ENCODE measurements at places on chromosomes 5 and 9. TPM values are rescaled to one million over a fixed set of nuclear protein-coding genes. Genes with fewer than 3 reads are reported as not detected.

GRCh38 chr9:89802781-89803355 lies 198.1 kb downstream of the GADD45G start:
- DNase-seq = peak; percentile 72

The TNFSF15 gene
- 0.92 TPM for polyA plus RNA-seq

GRCh38 chr9:79334711-79335110 lies 237.1 kb upstream of the TLE4 start:
- DNase-seq = no peak

DNA sequence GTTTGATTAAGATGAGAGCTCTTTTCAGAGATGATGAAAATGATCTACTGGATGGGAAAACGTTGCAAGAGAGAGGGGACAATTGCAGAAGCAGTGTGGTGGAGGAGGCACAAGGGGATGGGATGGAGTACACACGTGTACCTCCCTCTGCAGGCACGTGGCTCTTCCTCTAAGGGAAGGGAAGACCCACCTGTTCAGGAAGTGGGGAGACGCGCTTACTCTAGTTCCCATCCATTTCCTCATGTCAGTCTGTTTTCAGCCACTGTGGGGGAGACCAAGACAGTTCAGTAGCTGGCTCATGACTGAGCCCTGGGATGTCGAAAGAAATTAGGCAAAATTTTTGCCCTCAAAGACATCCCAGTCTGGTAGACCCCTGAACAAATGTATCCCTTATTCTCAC lies 619.2 kb upstream of the CLINT1 start:
- DNase-seq = no peak

The TAF11L8 gene
- not detected for polyA plus RNA-seq

- DNase-seq = no peak
These were observed 55.9 kb downstream of the C6 start for GRCh38 chr5:41157272-41157894.

GRCh38 chr5:62326302-62326701 lies 20.3 kb downstream of the KIF2A start:
- no peak for DNase-seq

DNA sequence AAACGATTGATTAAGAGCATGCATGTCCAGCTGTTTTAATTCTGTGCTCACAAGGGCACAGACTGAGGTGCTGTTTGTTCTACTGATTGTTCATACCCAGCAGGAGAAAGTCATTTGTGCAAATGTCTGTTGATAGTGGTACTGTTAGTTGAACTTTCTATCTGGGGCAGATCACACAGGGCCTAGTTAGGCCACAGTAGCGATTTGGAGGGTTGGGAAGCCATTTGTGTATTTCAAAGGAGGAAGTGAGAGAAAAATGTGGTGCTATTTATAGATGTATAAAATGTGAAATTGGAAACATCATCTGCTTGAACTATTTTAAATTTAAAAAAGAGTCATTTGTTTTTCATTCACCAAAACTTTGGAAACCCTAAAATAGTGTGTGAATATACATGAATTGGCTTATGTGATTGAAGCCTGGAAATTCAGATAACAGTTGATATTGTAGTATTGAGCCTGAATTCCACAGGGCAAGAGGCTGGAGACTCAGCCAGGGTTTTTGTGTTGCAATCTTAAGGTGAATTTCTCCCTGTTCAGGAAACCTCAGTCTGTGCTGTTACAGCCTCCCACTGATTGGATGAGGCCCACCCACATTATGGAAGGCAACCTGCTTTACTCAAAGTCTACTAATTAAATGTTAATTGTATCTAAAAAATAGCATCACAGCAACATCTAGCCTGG lies 162.0 kb upstream of the CDKN2B start:
- DNase-seq = no peak

GRCh38 chr9:124137009-124137943 lies 120.5 kb upstream of the NEK6 start:
- no peak for DNase-seq

DNA sequence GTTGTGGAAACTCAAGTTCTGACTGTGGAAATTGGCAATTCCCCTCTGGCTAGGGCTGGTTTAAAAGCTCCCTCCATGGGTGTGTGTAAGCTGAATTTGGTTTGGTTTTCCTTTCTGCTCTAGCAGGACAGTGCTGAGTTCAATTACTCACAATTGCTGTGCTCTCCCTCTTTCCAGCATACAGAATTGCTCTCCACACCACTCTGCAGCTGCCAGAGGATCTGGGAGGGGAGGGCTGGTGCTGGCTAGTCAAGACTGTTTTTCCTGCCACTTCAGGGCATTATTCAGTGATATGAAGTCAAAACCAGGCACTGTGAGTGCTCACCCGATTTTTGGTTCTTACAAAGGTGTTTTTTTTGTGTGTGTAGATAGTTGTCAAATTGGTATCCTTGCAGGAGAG lies 336.9 kb upstream of the SLC24A2 start:
- no peak for DNase-seq

DNA sequence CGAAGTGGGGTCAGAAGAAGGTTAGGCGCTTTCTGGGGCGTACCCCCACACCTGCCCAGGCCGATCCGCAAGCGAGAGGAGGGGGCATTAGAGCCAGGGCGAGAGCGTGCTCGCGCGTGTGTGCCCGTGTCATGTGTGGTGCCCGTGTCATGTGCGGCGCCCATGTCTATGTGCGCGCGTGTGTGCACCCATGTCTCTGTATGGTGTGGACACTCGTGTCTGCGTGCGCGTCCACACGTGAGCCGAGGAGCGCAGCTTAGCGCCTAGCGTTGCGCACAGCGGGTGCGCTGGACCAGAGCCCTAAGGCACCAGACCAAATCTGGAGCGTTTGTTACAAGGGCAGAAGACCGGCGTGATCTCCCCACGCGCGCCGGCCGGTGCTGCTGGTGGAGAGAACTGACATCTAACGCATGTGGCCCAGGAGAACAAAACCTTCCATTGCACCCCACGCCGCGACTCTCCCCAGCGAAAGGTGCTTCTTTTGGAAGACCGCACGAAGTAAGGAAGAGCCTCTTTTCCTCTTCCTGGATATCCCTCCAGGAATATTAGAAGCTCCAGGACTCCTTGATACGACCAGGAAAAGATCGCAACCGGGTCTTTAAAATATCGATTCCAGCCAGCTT lies 644 bp downstream of the NIM1K start:
- peak; percentile 73 for DNase-seq

- DNase-seq = no peak
These were observed 15.2 kb upstream of the RHOBTB3 start for GRCh38 chr5:95715799-95716461.

DNA sequence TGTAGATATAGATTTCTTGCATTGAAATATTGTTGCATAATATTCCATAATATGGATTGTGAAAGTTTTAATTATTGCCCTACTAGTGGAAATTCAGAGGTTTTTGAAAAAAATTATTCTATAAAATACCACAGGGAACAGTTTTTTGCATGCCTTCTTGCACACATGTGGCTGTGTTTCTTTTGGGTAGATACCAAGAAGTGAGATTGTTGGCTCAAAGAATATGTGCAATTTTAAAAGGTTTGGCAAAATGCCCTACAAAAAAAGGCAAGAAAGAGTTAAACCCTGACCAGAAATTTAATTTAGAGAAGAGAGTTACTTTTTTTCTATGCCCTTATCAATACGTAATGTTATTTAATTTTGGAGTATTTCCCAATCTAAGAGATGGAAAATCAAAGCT lies 270.8 kb upstream of the DAPK1 start:
- no peak for DNase-seq

The SPEF2 gene
- polyA plus RNA-seq = 3.6 TPM

The CNTLN gene
- polyA plus RNA-seq = 0.92 TPM

DNA sequence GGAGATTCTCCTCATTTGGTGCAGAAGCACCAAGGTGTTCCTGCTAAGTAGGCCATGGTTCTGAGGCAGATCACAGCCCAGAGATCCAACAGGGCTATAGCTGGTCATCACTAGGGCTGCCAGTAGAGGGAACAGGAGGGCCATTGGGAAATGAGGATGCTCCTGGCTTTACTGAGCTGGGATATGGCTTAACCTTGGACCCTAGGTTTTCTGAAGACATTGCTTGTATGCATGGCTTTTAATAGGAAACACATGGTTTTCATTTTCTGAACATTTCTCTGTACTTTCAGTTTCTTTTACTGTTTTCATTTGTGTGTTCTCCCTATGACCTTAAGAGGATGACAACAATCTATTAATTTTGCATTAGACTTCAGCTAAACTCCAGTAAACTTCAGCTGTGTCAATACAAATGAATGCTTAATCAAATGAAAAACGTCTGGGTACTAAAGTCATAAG lies at the start of gene IFNW1:
Gene IFNW1 (minus strand): TSS at position 406 of the 456 bp plus-strand sequence. CDS start 262 bp downstream, at position 144.
- no peak for DNase-seq

GRCh38 chr9:130531670-130532069 lies 47.7 kb upstream of the FUBP3 start:
- DNase-seq = no peak

The CCDC192 gene
- polyA plus RNA-seq = not detected

The TTC23L gene
- polyA plus RNA-seq = not detected

GRCh38 chr9:28051559-28052503 lies 478.6 kb upstream of the C9orf72 start:
- no peak for DNase-seq

DNA sequence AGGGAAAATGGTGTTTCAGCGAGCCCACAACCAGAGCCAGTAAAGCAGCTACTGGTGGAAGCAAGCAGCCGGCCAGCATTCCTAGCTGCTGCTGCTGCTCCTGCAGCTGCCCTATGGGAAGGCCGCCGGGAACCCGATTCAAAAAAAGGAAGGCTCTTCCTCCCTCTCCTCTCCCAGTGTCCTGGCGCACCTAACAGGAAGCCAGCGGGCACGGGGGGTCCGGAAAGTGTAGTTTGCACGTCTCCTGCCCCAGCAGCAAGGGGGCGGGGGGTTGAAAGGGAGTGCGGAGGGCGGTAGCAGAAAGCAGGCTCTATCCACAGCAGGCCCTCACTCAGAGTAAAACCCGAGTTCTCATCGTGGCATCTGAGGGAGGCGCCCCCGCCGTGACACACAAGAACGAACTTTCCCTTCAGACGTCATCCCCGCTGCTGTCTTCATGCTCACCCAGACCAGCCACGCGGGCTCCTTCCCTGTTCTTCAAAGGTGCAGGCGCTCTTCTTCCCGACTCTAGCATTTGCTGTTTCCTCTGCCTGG lies 16.5 kb downstream of the GRXCR2 start:
- peak; percentile 79 for DNase-seq

DNA sequence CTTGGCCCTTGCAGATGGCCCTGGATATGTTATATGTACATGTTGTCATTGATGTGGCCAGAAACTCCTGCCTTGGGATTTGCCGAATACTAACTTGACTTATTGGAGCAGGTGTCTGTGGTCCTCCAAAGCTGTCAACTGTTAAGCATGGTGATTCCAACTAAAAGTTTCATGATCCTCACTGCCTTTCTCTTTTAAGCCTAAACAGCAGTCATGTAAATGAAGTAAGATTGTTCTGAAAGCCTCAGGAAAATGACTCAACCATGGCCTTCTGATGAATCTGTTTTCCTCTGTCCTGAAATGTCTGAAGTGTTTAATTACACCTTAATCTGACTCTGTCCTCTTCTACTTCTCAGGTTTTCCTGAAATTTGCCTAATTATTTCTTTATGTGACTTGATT lies 245.0 kb downstream of the FAM114A2 start:
- no peak for DNase-seq

The BSPRY gene
- 14.4 TPM for polyA plus RNA-seq

The LYRM7 gene
- polyA plus RNA-seq = 5.7 TPM

DNA sequence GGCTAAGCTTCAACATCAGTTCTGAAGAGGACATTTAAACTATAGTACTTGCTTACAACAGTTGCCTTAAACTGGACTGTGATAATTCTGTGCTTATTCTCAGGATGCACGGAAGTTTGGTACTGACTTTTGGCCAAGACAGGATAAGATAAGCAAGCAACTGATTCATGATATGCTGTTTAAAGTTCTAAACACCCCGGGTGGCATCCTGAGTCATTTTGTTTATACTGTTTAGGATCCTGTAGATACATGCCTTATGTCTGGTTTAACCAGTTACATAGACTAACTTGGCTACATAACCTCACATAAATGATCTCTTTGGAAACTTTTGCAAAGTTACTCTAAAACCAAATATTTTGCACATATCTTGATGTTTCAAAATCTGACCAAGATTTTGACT lies 95.9 kb downstream of the CDH9 start:
- DNase-seq = no peak

DNA sequence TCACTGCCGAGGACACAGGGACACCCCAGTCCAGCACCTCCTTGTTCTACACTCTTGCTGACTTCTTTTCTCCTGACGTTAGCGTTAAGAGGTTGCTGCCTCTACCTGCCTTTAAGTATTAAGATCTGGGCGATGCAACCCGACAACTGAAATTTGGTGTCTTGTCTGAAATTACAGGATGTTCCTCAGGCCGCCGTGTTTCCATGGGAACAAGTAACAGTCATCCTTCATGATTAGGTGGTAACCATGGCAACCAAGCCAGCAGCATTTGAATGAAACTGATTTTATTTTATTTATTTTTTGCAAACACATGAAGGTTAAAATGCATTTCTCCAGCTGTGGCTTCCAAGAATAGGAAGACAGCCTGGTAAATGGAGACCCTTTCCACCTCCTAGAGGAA lies 20.8 kb downstream of the DAB2IP start:
- DNase-seq = no peak

GRCh38 chr5:135534609-135535419 lies 950 bp downstream of the NEUROG1 start:
- DNase-seq = no peak

The KLF4 gene
- 392 TPM for polyA plus RNA-seq

DNA sequence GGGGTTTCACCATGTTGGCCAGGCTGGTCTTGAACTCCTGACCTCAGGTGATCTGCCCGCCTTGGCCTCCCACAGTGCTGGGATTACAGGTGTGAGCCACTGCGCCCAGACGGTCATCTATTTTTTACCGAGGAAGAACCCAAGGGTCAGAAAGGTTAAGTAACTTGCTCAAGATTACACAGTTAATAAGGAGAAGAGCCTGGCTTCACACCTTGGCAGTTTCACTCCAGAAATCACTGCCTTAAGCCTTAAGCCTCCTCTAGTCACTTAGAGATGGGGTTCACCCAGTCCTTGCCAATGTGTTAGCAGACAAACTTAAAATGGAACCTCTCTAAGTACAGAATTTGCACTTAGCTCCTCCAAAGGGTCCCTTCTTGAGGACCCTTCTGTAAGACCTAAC lies 116.3 kb downstream of the PTTG1 start:
- no peak for DNase-seq

DNA sequence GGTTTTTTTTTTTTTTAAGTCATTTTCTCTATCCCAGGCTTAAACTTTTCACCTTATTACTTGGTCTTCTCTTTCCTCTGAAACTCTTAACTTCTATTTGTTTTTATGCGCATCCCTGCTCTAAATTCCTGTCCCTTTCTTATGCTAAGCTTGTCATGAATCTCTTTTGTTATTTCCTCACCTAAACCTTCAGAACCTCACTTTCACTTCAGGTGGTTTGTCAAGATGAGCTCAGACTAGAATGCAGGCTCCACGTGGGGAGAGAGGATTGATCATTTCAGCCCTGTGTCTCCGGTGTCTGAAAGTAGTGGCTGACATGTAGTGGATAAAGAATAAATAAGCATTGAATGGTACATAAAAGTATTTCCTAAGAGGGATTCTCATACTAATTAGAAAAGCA lies 63.6 kb downstream of the ANXA1 start:
- DNase-seq = no peak

- no peak for DNase-seq
These were observed 18.3 kb upstream of the RXRA start for GRCh38 chr9:134307674-134308638.

GRCh38 chr9:32581512-32582143 lies 8.7 kb upstream of the NDUFB6 start:
- no peak for DNase-seq

The PAM gene
- polyA plus RNA-seq = 14.3 TPM

Data from sigmoid colon (tissue), 7 donors.